AML-193 (cell line): ENCODE measurements at places on chromosomes 6 and 20.

- DNase-seq, result no peak
These were observed 173.8 kb downstream of the VEGFA start for GRCh38 chr6:43943781-43944250.

GRCh38 chr6:30711758-30712380, 5.2 kb downstream of the MDC1 start:
- no peak for DNase-seq

- DNase-seq, result no peak
These were observed 128.9 kb downstream of the BMP5 start for GRCh38 chr6:55746473-55746872.

- no peak for DNase-seq
These were observed 68.8 kb downstream of the PRL start for GRCh38 chr6:22227824-22228610.

- DNase-seq, result peak; percentile 22
These were observed 225.5 kb downstream of the SOD2 start for GRCh38 chr6:159467473-159468041.

- no peak for DNase-seq
These were observed 16.4 kb downstream of the TAAR2 start for GRCh38 chr6:132607544-132608233.

GRCh38 chr20:19735446-19735845, 22.6 kb upstream of the RIN2 start:
- peak; percentile 71 for DNase-seq

DNA sequence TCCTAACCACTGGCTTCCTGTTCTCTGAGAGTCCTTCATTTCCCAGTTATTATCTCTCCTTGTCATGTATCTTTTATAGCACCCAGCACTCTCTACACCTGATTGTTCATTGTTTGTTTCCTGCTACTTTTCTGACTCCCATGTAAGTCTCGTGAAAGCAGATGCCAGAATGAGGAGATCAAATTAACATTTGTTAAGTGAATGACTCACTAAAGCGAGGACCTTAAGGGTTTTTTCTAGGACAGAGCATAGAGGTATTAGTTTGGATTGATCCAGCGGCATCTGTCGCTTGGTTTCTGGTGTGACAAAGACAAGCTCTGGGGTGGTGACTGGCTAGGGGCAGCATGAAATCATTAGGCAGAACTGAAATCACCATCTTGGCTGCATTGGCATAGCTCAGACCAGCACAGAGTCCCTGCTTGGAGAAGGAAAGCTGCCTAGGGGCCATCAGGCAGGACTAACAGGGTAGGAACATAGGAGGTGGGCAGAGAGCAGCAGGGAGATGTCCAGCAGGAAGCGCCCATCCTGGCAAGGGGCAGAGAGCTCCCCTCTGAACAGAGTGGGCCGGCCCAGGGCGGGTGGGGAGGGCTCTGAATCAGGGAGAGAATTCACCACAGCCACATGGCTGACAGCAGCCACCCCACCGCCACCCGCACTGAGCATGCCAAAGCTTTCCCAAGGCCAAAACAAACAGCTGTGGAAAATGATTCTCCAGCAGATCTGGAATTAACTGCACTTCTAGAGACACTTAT, 97.1 kb upstream of the CEP85L start:
- no peak for DNase-seq

DNA sequence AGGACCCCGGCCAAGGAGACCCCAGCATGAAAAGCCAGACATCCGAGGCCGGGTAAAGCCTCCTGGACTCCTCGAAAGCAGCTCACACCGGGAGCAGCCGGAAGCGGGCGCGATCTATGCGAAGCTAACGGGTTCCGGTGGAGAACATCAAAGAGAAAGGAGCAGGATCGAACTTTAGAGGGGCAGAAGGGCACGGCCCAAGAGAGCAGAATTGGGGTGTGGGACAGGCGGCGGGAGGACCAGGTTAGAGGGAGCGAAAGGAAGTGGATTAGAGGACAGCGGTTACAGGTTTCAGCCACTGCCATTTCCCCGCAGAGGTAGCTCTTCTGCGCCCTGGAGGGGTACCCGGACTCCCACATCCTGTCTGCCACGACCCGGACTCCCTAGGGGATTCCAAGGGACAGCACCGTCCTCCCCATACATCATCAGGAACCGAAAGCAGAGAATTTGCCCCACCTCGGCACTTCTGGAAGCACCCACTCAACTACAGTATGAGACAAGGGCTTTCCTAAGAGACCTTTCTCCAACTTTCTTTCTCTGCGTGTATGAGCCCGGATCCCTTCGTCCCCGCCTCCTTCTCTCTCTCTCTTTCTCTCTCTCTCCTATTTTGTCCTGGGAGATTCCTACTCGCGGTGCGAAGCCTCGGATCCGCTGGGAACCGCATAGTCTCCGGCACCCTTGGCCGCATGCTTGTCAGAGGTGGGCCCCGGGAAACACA, 507 bp upstream of the VGLL2 start:
- no peak for DNase-seq

DNA sequence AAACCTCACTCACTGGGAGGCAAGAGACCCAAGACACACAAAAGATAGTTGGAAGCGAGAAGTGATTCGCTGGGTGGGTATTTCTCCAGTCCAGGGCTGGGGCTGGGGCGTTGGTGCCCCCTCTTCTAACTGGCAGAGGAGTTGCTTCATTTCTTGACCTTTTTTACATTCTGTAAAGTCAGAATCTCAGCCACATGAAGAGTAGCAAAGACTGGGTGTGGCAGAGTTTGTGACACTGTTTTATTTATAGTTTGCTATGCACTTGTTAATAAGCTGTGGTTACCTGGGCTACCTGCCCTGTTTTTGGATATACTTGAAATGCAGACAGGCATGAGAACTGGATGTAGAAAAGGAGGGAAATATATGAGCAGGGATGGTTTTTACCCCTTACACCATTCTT, 42.3 kb downstream of the IL20RA start:
- DNase-seq, result no peak

DNA sequence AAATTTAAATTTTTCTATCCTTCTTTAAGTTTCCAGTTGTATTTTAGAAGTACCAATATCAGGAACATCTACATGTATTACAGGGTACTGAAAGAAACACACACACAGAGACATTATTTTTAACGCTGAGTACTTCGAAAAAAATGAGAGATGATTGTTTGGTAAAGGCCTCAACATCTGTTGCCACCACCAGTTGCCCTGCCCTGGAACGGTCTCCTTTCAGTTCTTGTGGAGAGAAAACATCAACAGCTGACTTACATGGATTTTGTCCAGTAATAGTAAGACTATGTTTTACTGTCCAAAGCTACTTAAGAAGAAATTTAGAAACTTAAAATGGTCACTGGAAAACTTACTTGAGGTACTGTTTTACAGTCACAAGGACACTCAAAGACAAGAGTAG, 16.7 kb downstream of the HMGCLL1 start:
- DNase-seq, result no peak

GRCh38 chr6:39342692-39343395, 20.3 kb upstream of the KCNK16 start:
- no peak for DNase-seq

DNA sequence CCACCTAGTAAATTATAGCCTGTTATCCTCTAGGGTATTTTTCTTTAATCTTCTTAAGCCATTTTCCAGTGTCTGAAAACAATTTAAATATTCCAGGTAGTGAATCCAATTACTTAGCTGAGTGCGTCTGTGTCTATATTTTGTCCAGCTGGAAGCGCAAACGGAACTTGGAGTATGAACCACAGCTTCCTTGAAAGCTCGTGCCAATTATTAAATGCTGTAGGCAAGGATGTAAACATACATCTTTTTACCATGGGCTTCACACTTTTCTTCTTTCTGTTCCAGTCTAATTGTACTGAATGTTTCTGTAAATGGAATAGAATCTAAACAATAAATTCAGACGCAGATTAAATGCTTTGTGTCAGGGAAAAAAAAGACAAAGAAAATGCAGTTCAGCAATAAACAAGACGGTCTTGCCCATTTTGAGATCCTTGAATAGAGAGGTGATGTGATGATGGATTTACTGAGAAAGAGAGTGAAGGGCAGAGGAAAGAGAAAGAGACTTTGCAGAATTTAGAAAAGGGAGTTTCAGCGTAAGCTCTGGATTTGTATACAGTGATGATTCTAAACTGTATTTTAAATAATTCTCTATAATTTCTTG, 1.9 kb downstream of the PLCB1 start:
- DNase-seq, result peak; percentile 11

DNA sequence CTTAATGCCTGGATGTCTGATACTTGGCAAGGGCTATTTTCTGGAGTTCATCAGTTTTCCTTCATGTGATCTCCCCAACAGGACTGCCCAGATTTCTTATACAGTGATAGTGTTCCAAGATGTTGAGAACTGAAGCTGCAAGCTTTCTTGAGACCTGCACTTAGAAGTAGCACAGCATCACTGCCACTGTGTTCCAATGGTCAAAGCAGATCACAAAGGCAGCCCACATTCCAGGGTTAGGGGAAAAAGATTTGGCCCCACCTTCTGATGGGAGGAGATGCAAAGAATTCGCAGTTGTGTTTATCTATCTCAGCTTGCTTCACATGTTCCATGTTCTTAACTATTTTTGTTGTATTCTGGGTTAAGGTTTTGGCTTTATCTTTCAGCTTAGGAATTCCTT, 78.2 kb downstream of the GPX5 start:
- no peak for DNase-seq

DNA sequence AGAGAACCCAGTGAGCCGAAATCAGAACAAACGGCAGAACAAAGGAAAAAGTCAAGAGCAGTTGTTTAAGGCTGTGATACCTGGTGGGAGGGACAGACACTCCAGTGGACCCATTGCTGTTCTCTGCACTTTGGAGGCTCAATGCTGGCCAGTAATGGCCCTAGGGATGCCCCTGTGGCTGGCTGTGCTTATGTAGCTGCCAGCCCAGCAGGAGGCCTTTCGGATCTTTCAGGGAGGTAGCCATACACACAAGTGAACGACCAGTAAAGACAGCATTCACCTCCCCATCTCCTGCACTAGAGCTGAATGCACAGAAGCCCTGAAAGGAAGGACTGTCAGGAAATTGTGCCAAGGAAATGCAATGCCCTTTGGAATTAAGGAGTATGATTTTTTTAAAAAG, 34.3 kb downstream of the GPLD1 start:
- DNase-seq, result no peak
